ENCODE measurements at places on chromosomes 12 and 14.
A peak's percentile ranks its signal among the peaks of the same experiment; 100 is the strongest.

DNA sequence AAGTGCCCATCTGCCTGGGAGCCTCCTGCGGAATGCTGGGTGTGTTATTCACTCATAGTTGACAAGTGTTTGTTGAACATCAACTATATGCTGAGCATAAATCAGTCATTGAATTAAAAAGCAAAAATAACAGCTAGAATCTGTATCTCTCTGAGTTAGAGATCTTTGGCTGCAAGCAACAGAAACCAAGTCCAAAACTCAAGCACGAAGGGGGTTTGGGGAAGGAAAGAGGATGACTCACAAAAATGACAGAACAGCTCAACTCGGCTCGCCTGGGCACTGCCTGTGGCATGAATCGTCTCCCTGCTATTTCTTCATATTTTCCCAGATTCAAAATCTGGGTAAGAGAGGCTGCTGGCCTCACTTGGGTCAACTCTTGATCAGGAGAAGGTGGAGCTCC lies 72.6 kb upstream of the NCOR2 start:
- DNase-seq = no peak

- DNase-seq = no peak
Observed at GRCh38 chr12:130571089-130571488, 145.0 kb downstream of the RIMBP2 start.

DNA sequence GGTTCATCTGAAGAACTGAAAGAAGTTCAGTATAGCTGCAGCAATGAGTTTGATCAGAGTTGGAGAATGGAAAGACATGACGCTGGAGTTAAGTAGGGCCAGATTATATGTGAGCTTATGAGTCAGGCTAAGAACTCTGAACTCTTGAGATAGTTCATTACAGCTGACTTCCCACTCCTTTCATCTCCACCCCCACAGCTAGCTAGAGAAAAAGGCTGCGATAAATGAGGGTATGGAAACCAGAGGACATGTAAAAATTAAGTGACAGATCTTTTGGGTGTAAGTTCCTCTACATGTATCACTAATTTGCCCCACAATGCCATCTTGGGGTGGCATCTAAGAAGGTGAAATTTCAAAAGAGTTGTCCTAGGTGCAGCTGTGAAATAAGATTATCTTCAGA lies 28.6 kb downstream of the PYM1 start:
- peak; percentile 46 for DNase-seq

DNA sequence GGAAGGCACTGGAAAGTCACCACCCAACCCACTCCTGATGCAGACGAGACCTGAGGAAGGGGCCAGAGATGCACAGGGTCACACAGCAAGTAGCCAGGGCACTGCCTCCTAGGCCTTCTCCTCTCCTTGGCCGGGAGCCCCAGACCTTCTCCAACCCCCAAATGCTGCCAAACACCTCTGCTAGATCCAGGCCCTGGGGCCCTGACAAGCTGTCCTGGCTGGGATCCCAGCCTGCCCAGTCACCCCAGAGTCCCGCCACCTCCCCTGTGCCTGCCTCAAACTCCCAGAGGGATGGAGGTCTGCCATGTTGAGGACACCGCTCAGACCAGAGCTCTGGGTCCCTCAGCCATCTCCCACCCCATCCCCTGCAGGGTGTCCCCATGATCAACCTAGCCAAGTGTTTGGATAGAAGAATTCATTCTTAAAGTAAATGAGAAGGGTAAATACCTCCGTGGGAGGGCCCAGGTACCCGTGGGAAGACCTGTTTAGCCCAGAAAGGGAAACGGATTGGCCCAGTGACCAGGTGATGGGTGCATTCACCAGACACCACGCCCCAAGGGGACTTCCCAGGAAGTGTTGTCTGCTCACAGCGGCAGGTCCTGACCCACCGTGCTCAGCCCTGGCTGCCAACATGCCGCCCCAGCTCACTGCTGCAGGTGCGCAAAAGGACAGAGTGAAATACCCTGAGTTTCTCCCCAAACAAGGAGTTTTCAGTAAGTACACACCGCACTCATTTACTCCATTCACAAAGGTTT lies 4.6 kb upstream of the DIO3 start:
- DNase-seq = no peak

GRCh38 chr12:94304566-94305061 lies 155.1 kb downstream of the CEP83 start:
- DNase-seq = no peak

DNA sequence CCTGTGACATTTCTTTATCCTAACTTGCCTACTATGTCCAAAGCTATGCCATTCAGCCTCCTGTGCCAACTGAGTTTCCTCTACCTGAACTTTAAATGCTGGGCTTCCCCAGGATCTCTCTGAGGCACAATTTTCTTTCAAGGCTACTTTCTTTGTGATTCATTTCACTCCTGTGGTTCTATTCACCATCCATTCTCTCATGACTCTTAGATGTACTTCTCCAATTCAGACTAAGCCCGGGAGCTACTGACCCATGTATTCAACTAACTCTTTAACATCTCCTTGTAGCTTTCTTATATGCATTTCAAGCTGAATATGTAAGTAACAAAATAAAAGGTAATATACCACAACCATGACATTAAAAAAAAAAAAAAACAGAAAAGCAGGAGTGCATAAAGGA lies 738.9 kb upstream of the USP15 start:
- no peak for DNase-seq

- DNase-seq = no peak
Observed at GRCh38 chr12:51961834-51962233, 10.3 kb downstream of the ACVR1B start.

GRCh38 chr14:101839236-101839635 lies 77.7 kb downstream of the PPP2R5C start:
- DNase-seq = peak; percentile 55

GRCh38 chr14:103198131-103199105 lies 75.2 kb downstream of the TNFAIP2 start:
- DNase-seq = no peak

DNA sequence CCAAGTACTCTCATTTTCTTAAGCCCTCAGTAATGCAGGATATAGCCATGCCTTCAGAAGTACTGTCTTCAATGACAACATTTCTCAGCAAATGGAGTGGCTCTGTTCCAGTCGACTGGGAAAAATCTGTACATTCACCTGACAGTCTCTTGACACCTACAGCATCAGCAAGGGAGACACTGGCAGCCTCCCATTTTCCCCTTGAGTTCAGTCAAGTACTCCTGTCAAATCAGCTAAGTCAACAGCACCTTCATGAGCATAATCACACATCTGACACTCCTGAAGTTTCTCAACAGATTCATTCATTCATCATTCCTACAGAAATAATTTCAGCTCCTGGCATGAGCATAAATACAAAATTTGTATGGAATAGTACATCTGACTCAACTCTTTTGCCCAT lies 46.1 kb downstream of the INTS13 start:
- DNase-seq = no peak

GRCh38 chr12:65631621-65632111 lies 192.6 kb upstream of the HMGA2 start:
- no peak for DNase-seq

GRCh38 chr12:63809566-63809965 lies 29.9 kb downstream of the RXYLT1 start:
- DNase-seq = no peak

DNA sequence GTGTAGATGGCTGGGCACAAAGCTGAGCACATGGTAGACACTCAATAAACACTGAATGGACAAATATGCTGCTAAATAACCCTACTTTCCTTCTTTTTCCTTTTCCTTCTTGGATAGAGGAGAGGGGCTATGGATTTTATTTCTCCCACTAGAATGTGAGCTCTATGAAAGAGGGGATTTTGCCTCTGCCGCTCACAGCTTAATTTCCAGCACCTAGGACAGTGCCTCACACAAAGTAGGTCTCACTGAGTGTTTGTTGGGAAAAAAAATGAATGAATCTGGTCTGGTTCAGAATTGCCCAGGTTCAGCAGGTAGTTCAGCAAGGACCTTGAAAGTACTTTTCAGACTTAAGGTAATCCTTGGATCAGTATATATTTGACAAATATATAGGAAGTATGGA lies 65.5 kb downstream of the WSCD2 start:
- no peak for DNase-seq

- peak; percentile 49 for DNase-seq
Observed at GRCh38 chr14:21924479-21924878, 250.9 kb upstream of the OR4E1 start.

DNA sequence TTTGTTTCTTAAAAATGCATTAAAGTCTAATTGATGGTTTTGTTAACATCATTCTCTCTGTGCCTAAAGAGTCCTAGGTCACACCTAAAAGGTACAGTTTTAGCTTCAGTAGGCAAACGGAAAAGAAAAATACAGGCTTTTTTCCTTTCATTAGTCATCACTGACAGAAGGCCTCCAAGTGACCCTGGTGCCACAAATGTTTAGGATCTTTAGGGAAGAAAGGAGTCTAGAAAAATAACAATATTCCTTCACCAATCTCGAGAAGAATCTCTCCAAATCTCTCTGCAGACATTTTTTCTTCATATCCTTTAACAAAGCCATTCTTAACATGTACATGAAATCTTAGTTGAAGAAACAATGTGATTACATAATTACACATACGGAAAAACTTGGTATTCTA lies 2.0 kb downstream of the DENND5B start:
- DNase-seq = no peak

DNA sequence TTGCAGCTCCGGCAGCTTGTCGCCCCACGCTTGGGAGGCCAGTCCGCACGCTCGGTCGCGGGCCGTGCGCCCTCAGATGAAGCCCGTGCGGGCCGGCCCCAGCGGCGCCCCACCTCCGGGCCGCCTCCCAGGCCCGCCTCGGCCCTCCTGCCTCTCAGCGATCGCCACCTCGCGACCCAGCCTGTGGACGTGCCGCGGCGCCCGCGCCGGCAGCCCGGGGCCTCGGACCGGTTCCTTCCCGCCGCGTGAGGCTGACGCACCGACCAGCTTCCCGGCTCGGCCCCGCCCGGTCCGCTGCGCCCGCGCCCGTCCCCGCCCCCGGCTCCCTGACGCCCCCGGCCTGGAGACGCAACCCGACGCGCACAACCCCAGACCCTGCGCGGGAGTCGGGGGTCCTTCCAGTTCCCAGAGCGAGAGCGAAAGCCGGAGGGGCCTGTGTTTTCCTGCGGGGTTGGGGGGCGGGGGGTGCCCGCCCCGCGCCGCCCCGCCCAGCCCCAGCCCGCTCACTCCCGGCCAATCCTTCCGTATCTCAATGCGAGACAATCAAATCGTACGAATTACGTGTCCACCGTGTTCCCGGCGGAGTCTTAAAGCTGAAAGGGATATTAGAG lies at the start of gene ERO1A:
Gene ERO1A, minus strand, starts transcription at position 78 of the 611 bp plus-strand sequence. Its CDS starts 77 bp downstream, at position 1.
- DNase-seq = peak; percentile 68

DNA sequence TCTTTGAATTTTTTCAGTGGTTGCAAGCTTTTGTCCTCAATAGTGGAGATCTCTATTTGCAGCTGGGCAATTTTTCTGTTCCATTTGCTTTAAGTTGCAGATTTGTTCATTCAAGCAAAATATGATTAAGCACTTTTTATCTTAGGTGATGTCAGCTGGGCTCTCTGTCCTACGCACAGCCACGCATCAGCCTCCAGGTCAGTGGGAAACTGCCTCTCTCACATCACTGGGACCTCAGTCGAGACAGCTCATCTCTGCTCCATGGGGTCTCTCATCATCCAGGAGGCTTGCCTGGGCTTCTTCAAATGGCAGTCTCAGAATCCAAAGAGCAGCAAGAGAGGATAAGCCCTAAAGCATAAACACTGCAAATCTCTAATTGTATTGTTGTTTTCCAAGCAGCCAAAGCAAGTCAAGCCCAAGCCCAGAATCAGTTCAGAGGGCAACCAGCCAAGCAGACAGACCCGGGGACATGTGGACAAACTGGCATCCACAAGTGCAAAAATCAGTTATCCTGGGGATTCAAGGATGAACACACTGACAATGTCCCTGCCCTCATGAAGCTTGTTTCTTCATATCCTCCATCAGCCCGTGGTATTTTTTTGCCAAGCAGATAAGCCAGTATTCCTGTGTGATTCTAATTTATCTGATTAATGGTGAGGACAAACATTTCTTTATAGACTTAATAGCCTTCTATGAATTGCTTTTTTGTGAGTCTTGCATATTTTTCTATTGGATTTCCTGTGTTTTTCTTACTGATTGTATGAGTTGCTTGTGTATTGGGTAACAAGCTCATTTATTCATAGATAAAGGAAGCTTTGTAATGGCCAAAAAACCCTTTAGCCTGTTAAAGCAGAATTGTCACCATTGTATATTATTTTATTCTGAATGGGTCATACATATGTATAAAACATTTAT lies 262.5 kb downstream of the GXYLT1 start:
- DNase-seq = no peak

- DNase-seq = no peak
Observed at GRCh38 chr14:100484531-100485267, 102.5 kb downstream of the BEGAIN start.

DNA sequence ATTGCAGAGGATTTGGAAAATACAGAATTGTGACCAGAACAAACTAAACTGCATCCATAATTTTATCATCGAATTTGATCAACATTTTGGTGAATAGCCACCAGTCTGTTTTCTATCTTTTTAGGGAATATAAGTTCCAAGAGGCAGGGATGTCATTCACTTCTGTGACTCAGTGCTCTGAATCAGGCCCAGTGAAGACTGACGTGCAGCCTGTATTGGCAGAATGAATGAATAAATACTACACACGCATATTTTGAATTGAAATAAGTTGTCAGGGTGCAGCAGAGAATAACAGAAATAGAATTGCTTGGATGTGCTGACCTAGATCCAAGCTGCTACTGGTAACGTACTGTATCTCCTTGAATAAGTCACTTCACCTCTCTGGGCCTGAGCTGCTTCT lies 1.3 kb upstream of the EMP1 start:
- no peak for DNase-seq

DNA sequence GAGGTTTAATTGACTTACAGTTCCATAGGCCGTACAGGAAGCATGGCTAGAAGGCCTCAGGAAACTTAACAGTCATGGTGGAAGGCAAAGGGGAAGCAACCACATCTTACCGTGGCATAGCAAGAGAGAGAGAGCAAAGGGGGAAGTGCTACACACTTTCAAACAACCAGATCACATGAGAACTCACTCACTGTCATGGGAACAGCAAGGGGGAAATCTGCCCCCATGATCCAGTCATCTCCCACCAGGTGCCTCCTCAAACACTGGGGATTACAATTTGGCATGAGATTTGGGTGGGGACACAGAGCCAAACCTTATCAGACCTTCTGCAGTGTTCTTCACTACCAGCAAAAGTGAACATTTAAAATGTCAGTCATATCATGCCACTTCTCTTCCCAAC lies 58.9 kb downstream of the USP15 start:
- DNase-seq = no peak

- no peak for DNase-seq
Observed at GRCh38 chr12:112815589-112816321, 24.2 kb downstream of the RPH3A start.

DNA sequence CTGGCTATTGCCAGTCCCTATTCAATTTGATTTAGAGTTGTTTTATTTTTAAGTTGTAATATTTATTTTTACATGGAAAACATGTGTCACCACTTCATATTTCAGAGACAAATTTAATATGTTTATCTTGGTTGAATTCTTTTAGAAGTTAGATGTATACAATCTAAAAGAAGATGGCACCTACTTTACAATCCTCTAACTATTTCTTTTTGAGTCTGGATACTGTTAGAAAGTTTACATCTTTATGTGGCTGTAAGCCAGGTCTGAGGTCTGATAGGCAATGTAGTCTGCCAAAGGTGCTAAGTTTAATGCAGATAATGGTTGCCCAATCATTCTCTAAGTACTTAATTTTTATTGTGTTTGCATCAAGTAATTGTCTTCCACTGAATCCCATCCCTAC lies 7.2 kb upstream of the LMO3 start:
- DNase-seq = no peak

All from stimulated activated CD4-positive, alpha-beta T cell treated with anti-CD3 and anti-CD28 coated beads, Interleukin-1b, Interleukin-23, amount 100 ng/mL, for 48 hours (primary cell).